IMR-90 (cell line): ENCODE measurements at places on chromosomes 13 and 19. TPM values are rescaled to one million over a fixed set of nuclear protein-coding genes. Genes with fewer than 3 reads are reported as not detected.

DNA sequence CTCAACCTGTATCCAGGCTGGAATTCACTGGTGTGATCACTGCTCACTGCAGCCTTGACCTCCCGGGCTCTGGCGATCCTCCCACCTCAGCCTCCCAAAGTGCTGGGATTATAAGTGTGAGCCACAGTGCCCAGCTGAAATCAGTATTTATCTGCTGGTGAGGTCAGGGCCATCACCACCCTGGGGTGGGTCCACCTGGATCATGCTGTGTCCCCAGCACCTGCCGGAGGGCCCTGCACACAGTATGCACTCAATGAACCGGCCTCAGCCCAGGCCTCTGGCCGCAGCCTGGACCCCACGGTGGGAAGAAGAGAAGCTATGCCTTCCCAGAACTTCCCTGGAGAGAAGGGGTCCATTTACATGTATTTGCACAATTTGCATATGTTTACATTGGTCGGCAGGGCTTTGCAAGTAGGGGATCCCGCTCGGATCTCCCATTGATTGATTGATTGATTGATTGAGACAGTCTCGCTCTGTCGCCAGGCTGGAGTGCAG is 2.6 kb upstream of the SLC5A5 start:
- no peak overlapping the region for H3K27ac ChIP-seq
- no peaks in the 10 kb centered on the region for H3K4me1 ChIP-seq

- no peaks in the 10 kb centered on the region for H3K27me3 ChIP-seq
- peak; percentile 62 for DNase-seq
- H3K4me1 ChIP-seq = peaks cover 47% of the 10 kb centered on the region
- peak overlapping the region; percentile 97 for H3K27ac ChIP-seq
Observed at GRCh38 chr19:31340042-31341025, 8.9 kb downstream of the TSHZ3 start.

DNA sequence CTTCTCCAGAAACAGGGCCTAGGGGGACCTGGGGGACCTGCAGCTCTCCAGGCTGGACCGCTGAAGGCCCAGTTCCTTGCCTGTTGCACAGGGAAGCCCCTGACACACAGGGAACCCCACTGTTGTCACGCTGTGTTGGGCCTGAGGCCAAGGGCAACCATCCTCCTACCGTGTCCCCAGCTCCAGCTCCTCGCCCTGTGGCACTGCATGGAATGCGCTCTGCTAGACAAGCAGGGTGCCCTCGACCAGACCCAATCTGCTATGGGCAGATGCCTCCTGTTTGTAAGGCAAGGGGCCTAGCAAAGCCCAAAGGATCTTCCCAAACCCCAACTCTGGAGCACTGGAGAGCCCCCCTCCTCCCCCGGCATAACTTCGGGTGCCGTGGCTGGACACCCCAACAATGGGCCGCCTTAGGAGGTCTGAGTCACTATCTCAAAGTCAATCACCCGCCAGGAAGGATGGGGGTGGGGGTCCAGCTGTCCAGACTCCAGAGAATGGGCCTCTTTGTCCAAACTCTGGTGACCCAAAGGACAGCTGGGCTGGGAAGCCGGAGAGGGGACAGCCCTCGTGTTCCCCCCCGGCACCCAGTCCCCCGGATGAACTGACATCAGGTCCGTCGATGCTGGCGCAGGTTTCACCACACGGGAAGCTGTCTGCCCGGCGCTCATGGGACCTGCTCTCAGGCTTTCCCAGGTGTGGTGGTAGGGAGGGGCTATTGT is 3.7 kb downstream of the BRSK1 start:
- no peak overlapping the region for H3K4me3 ChIP-seq
- H3K27me3 ChIP-seq = no peaks in the 10 kb centered on the region
- H3K36me3 ChIP-seq = peaks cover 19% of the 10 kb centered on the region
- peaks cover 8% of the 10 kb centered on the region for H3K4me1 ChIP-seq
- no peak for DNase-seq

GRCh38 chr13:32791545-32792172 is 205.4 kb downstream of the PDS5B start:
- no peaks in the 10 kb centered on the region for H3K27me3 ChIP-seq
- H3K36me3 ChIP-seq = no peaks in the 10 kb centered on the region; the same call in 1 of the 2 replicates
- peak; percentile 35 for DNase-seq
- no peak overlapping the region for H3K4me3 ChIP-seq

DNA sequence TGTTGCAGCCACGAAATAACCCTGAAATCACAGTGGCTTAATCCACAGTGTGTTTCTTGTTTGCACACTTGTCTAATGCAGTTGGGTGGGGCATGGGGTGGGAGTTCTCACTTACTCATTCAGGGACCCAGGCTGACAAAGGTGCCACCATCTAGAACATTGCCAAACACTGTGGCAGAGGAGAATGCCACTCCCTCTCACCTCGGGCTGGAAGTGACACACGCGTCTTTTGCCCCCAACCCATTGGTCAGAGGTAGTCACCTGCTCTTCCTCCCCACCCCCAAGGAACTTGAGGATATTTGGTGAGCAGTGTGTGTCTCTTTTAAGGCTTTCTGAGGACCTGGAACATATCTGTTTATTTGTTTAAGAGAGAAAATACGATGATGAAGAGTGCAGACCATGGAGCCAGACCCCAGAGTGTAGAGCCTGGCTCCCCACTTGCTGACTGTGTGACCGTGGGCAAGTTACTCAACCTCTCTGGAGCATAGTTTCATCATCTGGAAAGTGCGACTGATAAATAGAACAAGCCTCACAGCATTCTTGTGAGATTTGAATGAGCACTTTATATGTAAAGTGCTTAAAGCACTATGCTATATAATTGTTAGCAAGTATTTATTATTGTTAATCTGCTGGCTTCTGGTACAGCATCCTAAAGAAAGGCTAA is 17.4 kb downstream of the GPR183 start:
- H3K4me3 ChIP-seq = no peak overlapping the region
- H3K27ac ChIP-seq = no peak overlapping the region
- no peak for DNase-seq
- H3K27me3 ChIP-seq = no peaks in the 10 kb centered on the region

- no peaks in the 10 kb centered on the region for H3K27me3 ChIP-seq
- no peak overlapping the region for H3K4me3 ChIP-seq
- no peak overlapping the region for H3K27ac ChIP-seq
- peaks cover 6% of the 10 kb centered on the region; the same call in 1 of the 2 replicates for H3K4me1 ChIP-seq
- H3K36me3 ChIP-seq = no peaks in the 10 kb centered on the region
Observed at GRCh38 chr13:113427562-113428468, 25.5 kb downstream of the ADPRHL1 start.

DNA sequence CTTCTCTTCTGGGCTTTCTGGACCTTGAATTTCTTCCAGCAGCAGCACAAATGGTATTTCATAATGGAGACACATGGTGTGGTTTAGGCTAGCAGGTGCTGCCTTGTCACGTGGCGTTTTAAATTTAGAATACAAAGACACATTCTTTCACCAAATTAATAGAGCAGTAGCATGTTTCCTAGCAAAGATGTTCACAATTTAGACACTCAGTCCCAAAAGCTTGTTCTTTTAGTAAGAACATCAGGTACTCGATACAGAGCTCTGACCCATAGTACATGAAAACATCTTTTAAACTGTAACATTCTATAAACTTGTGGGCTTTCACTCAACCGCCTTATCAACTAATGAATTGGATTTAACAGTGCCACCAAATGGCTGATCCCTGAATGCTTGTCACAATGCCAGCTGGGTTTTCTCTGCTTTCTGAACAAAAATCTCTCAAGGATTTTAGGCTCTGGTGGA is 290.1 kb downstream of the DCLK1 start:
- no peaks in the 10 kb centered on the region for H3K27me3 ChIP-seq
- no peak overlapping the region for H3K27ac ChIP-seq
- no peak overlapping the region for H3K4me3 ChIP-seq
- no peak for DNase-seq
- peaks cover 2% of the 10 kb centered on the region for H3K4me1 ChIP-seq

DNA sequence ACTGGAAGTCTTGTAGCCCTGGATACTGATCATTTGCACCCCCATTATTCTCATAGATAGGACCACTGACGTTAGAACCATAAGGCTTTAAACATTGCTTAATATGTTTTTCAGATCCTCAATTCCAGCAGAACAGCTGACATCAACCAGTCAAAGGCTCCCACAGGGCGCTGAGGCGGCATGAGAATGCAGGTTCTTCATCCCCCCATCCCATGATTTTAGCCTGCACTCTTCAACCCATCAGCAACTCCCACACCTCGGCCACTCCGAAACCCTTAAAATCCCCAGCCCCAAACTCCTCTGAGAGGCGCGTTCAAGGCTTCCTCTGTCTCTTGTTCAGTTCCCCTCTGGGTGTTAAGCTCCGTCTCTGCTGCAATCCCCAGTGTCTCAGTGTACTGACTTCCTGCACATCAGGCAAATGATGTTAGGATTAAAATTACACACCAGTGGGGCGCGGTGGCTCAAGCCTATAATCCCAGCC is 24.3 kb upstream of the LAMP1 start:
- H3K4me3 ChIP-seq = no peak overlapping the region
- DNase-seq = peak; percentile 26
- H3K27me3 ChIP-seq = no peaks in the 10 kb centered on the region
- H3K36me3 ChIP-seq = no peaks in the 10 kb centered on the region
- no peak overlapping the region for H3K27ac ChIP-seq

DNA sequence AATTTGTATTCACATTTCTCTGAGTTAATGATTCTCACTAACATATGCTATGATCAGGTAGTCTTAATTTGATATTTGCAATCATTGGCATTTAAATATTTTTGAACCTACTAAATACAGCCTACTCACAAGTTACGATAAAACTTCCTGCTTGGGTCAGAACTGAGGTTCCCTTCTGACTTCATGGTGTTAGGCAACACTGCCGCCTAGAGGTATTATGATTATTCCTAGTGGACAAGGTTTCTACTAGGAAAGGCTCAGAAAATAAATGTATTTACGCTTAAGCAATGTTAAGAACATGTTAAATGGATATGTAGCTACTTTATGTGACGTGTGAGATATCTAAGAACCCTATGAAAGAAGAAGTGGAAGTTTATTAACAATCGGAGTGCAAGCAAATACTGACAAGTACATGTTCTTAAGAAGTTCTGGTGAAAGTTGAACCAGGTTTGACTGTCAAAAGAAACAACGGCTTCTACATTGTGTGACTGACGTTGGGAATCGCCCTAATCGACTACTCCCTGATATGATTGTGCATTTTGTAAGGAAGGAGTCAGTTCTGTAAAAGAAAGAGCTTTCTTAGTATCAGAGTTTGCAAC is 1395.8 kb downstream of the SLITRK5 start:
- no peaks in the 10 kb centered on the region for H3K36me3 ChIP-seq
- no peak overlapping the region for H3K27ac ChIP-seq
- no peak overlapping the region for H3K4me3 ChIP-seq
- no peaks in the 10 kb centered on the region for H3K27me3 ChIP-seq

- DNase-seq = no peak
- no peaks in the 10 kb centered on the region for H3K36me3 ChIP-seq
- H3K27me3 ChIP-seq = no peaks in the 10 kb centered on the region
- no peak overlapping the region for H3K4me3 ChIP-seq
Observed at GRCh38 chr13:88217372-88217771, 546.2 kb downstream of the SLITRK5 start.

GRCh38 chr13:100387416-100387815 is 201.2 kb downstream of the GGACT start:
- DNase-seq = no peak
- H3K4me1 ChIP-seq = peaks cover 7% of the 10 kb centered on the region
- no peaks in the 10 kb centered on the region for H3K27me3 ChIP-seq

DNA sequence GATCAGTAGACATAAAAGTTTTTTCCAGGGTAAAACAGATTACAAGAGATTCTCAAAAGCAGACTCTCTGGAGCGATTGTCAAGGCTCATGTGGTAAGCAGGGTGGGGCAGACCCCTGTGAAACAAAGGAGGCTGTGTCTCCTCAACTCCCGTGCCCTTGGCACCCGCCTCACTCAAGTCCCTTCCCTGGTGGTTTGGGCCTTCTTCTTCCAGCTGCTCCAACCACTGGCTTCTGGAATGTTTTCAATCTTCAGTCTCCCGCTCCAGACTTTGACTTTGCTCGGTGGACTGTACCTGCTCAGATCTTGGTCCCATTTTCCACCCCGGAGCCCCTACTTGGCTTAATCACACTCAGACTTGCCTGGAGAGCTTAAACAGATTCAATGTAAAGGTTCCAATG is 74.8 kb upstream of the STK24 start:
- no peaks in the 10 kb centered on the region for H3K36me3 ChIP-seq
- no peak for DNase-seq
- H3K4me3 ChIP-seq = no peak overlapping the region
- H3K27ac ChIP-seq = no peak overlapping the region
- H3K27me3 ChIP-seq = peaks cover 4% of the 10 kb centered on the region; the same call in 1 of the 2 replicates
- H3K4me1 ChIP-seq = no peaks in the 10 kb centered on the region

GRCh38 chr19:16771618-16772017 is 52.0 kb downstream of the NWD1 start:
- no peaks in the 10 kb centered on the region for H3K36me3 ChIP-seq
- no peak overlapping the region for H3K27ac ChIP-seq
- H3K27me3 ChIP-seq = peaks cover 10% of the 10 kb centered on the region; the same call in 1 of the 2 replicates
- no peaks in the 10 kb centered on the region for H3K4me1 ChIP-seq
- DNase-seq = peak; percentile 78

- no peak for DNase-seq
- H3K4me1 ChIP-seq = no peaks in the 10 kb centered on the region
- no peak overlapping the region for H3K27ac ChIP-seq
- no peak overlapping the region for H3K4me3 ChIP-seq
- H3K36me3 ChIP-seq = no peaks in the 10 kb centered on the region
- H3K27me3 ChIP-seq = peaks cover 70% of the 10 kb centered on the region
Observed at GRCh38 chr19:33301144-33301899, 1.0 kb downstream of the CEBPA start.

- peaks cover 13% of the 10 kb centered on the region for H3K36me3 ChIP-seq
- H3K27me3 ChIP-seq = no peaks in the 10 kb centered on the region
- H3K4me1 ChIP-seq = no peaks in the 10 kb centered on the region
- no peak for DNase-seq
- no peak within 1 kb of the TSS for H3K27ac ChIP-seq
Observed at GRCh38 chr19:38877781-38878574, at the start of gene RINL. RINL (minus strand) TSS chr19:38878275; CDS start chr19:38876742, 1,533 bp downstream.

GRCh38 chr13:67048821-67049150 is 181.3 kb downstream of the PCDH9 start:
- H3K27ac ChIP-seq = peak overlapping the region; percentile 98
- no peak overlapping the region for H3K4me3 ChIP-seq
- no peaks in the 10 kb centered on the region for H3K27me3 ChIP-seq
- no peaks in the 10 kb centered on the region for H3K36me3 ChIP-seq

The MADCAM1 gene
- total RNA-seq = not detected in 2 replicates

The SOX1 gene
- not detected in 2 replicates for total RNA-seq

The KCNK6 gene
- 2.7 and 2.8 TPM in 2 replicates for total RNA-seq

The USE1 gene
- 17.2 and 18.1 TPM in 2 replicates for total RNA-seq

The CEACAM8 gene
- total RNA-seq = not detected in 2 replicates

The TRPC4 gene
- total RNA-seq = 5.2 and 5.3 TPM in 2 replicates

The ADAMTS10 gene
- total RNA-seq = 2.8 and 3.4 TPM in 2 replicates
